ENCODE measurements at places on chromosomes 12 and 14.

DNA sequence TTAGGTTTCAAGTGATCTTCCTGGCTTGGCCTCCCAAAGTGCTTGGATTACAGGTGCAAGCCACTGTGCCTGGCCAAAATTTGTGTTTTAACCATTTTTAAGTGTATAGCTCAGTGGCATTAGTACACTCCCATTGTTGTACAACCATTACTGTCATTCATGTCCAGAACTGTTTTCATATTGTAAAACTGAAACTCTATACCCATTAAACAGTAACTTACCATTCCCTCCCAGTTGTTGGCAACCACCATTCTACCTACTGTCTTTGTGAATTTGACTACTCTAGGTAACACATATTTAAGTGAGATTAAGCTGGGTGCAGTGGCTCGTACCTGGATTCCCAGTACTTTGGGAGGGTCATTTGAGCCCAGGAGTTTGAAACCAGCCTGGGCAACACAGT is 67.3 kb upstream of the KCNH3 start:
- no peak for DNase-seq

DNA sequence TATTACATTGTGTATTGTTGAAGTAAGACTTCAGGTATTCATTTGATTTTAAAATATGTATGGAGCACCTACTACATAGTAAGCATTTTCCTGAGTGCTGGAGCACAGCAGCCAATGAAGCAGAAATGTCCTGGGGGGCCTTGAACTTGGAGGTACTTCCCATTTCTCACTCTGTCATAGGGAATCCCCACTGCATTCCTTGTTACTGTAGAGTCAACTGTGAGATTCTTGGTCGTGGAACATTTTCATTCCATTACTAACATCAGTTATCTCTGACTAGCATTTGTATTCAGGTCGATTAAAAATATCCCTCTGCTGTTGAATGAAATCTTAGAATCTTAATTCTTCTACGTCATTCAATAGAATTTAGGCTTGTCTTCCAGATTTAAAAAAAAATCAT is 66.7 kb downstream of the PDE3A start:
- DNase-seq = no peak

GRCh38 chr14:32703183-32703621 is 235.5 kb upstream of the NPAS3 start:
- no peak for DNase-seq

GRCh38 chr14:80959496-80959895 is 4.1 kb downstream of the TSHR start:
- DNase-seq = peak; percentile 11

- no peak for DNase-seq
Measured at GRCh38 chr14:101173698-101174521, 270.4 kb upstream of the RTL1 start.

DNA sequence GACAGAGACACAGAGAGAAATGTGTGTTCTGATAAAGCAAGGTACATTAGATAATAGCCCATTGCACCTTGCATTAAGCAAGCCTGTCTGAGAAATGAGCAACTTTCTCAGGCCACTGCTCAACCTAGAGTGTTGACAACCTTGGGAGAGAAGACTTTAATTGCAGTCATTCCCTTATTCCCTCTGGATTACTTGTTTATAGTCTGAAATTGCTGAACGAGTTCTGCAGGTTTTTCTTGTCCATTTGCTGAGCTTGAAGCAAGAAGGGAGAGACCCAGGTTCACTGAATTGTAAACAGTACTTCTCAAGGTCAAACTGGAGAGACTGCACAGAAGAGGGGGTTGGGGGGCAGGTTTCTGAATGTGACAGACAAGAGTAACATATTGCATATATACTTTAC is 159.4 kb upstream of the PLEKHG7 start:
- DNase-seq = no peak

DNA sequence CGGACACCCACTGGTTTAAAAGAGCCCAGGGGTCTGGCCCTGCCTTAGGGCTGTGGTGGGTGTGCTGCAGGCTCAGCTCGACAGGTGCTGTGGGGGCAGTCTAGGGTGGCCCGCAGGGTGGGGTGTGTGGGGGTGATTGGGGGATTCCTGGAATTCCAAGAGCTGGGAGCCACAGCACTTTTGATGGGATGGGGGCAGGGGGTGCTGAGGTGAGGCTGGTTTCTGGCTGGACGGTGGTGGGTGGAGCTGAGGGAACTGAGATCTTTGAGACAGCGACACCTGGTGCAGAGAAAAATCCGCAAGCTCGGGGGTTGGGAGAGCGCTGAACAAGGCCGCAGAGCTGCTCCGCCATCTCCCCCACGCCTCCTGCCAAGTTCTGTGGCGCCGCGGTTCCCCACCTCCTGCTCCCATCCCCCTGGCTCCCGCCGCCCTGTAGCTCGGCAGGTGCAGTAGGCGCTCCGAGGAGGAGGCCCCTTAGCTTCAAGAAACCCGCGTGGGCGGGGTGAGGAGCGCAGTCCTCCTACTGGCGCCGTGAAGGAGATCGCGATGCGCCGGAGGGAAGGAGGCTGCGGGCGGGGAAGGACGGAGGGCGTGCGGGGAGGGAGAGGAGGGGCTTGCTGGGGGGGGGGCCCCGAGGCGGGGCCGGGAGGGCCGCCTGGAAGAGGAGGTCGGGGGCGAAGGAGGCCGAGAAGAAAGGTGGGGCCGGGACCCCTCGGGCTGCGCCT is 1.3 kb upstream of the TEDC1 start:
- DNase-seq = peak; percentile 66

GRCh38 chr14:83874662-83875061 is 1655.3 kb upstream of the FLRT2 start:
- no peak for DNase-seq

Data from stimulated activated CD4-positive, alpha-beta T cell treated with anti-CD3 and anti-CD28 coated beads, TNF-alpha, amount 100 ng/mL, for 1 hour (primary cell).